CD4-positive, alpha-beta T cell treated with Interleukin-4 for 1 hour (primary cell): ENCODE measurements at places on chromosomes 1 and 21.

GRCh38 chr1:107963601-107964335 is 1.2 kb downstream of the VAV3 start:
- peak; percentile 69 for DNase-seq

DNA sequence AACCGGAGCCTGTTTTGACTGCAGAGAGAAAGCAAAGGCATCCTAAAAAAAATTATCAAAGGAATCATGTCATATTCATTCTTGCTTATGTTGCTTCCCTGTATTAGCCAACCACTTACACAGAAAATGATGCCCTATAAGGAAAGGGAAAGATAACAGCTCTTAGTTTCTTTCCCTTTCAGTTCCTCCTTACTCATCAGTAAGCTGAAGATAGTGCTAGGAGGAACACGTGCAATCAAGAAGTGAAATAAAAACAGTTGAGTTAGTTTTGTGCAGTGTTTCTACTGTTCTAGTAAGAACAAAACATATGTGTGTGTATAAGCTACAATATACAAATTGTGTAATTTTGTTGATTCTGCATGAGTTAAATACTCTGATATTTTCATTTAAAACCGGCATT is 45.3 kb upstream of the MTF2 start:
- DNase-seq = no peak

DNA sequence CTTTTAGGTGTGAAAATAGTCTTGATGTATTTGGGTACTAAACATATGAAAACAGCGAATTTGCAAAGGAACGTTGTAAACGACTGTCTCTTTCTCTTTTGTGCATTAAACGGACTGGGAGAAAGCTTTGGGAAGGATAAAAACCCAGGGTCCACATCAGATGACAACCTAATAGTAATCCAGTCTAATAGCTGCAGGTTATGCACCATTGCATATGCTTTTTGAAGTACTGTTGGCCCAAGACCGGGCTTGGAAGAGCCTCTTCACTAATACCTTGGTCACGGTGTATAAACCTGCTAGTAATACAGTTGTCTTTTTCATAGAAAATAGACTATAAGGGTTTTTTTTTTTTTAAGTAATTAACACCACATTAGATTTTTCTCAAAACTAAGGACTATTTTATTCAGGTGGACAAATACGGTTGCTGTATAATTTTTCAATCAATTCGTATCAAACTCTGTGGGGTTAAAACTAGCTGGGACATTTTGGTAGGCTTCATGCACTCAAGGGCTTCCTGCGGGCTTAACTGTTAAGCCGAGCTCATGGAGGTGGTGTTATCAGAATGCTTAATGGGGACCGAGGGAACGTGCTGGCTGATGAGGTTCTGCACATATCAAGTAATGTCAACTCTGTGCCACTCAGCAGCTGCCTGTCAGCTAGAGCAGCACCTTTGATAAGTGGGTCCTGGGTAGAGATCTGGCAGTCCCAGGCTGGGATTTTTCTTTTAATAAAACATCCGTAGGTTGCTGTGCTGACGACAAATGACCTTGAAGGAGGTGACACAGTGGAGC is 2.1 kb downstream of the RYR2 start:
- no peak for DNase-seq

DNA sequence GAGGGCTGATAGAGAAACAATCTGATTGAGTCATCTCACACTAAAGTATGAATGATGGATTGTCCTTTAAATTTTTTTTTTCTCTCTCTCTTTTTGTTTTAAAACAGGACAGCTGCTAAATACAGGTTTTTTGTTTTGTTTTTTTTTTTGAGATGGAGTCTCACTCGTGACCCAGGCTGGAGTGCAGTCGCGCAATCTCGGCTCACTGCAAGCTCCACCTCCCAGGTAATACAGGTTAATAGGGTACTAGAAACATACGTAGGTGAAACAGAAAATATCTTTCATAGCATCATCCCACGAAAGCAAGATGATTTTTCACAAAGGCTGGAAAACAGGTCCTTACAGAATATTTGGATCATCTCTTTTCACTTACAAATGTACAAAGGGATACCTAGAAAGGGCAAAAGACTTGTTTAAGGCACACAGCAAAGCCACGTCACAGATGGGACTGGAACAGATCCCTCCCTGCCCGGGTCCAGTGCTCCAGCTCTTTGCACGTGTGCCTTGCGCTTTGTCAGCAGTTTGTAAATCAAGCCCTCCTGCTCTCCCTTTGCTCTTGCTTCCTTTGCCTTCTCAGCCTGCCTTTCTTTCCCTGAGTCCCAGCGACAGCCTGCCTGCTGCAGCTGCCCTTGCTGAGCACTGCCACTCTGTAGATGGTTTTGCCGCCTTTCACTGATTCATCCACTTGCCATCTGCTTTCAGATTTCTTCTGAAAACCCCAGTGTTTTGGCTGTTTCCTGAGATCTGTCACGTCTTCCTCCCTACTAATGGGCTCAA is 171.3 kb upstream of the BEND5 start:
- DNase-seq = no peak

DNA sequence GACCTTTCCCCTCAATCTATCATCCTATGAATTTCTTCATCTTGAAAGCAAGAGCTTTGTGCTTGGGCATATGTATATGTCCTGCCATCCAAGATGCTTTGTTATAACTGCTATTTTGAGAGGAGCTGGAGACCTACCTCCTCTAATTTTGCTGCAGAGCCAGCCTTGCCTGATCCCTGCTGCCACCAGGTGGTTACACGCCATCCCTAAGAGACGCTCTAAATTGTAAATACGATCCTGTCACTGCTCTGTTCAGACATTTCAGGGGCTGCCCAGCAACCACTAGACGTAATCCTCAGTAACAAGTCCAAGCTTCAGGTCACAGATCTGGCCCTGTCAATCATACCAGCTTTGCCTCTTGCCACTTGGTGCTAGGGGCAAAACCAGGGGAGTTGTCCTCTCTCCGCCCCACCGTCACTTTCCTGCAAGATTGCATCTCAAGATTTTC is 32.9 kb downstream of the GPA33 start:
- no peak for DNase-seq

DNA sequence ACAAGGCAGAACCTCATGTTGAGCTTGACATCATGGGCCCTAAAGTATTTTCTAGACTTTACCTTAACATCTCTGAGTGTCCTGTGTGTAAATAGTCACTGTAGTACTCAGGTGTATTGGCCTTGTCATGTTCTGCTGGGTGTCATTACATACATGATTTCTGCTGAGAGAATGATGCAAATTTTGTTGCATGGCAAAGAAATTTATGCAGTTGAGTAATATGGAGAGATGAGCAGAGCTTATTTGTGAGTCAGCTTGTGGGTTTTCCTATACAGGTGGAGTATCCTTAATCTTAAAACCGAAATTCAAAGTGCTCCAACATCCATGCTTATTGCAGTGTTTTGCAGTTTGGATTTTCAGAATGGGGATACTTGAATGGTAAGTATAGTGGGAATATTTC is 36.6 kb downstream of the RGL1 start:
- DNase-seq = no peak

GRCh38 chr1:76381450-76382097 is 307.0 kb downstream of the ST6GALNAC3 start:
- no peak for DNase-seq

GRCh38 chr1:22665752-22666151 is 12.7 kb downstream of the C1QB start:
- DNase-seq = no peak

DNA sequence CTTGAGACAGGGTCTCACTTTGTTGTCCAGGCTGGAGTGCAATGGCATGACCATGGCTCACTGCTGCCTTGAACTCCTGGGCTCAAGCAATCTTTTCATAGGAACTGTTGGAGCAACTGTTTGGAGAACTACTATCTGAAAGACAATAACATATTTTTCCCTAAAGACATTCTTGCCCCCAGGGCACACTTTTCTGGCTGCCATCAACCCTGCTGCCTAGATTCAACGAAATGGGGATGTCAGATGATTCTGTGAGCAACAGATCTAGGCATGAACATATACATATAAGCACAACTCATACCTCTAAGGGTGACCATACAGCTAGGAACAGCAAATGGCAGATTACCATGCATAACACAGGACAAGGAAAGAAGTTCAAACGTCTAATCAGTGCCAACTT is 27.4 kb downstream of the JAK1 start:
- DNase-seq = no peak

- no peak for DNase-seq
Observed at GRCh38 chr1:88708011-88708410, 23.9 kb downstream of the PKN2 start.

- no peak for DNase-seq
Observed at GRCh38 chr1:27931759-27932158, 3.0 kb upstream of the SMPDL3B start.

DNA sequence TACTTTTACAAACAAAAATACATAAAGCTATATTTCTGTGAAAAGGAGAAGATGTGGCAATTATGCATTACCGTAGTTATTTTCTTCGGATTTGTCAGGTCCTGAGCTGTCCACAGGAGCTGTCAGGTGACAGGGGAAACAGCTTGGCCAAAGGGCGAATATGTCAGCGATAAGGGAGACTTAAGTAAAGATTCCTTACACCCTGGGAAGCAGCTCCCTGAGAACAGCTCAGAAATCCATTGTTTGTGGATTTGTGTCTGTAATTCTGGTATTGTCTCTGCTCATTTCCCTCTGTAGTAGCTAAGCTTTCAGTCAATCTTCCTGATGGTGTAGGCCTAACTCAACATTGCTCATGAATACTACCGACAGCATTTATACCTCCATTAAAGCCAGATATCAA is 7.1 kb upstream of the CD34 start:
- no peak for DNase-seq

DNA sequence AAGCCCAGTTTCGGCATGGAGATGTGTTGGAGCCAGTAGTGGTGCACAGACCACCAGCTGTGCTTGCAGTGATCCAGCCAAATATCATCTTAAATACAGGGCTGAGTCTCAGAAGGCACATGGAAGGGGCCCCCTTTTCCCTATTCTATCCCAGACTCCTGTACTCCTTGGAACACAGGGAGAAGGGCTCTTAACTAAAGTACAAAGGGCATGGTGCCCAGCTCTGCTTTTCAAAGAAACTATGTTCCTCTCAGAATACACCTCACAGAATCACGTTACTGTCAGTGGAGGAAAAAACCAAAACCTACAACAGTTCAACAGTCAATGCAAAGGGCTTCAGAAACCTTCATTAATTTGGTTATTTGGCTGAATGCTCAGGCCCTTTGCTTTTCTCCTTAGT is 180.6 kb upstream of the C1orf105 start:
- no peak for DNase-seq

- no peak for DNase-seq
Observed at GRCh38 chr1:41611932-41612450, 127.5 kb upstream of the EDN2 start.

DNA sequence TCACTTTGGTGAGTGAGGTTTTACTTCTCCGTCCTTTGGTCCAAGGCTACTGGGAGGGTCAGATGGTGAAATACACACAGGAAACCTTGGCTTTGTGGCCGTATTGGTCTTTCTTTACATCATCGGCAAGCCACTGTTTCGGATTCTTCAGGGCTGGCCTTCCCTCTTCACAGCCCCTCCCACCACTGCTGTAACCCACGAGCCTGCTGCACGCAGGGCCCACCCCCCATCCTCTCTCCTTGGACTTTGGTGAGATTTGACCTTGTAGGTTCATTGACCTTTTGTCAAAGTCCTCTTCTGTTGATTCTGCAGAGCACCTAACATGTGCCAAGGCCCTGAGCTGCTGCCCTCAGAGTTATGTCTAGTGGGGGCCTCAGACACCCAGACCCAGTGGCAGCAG is 328.6 kb downstream of the CAMTA1 start:
- DNase-seq = no peak

DNA sequence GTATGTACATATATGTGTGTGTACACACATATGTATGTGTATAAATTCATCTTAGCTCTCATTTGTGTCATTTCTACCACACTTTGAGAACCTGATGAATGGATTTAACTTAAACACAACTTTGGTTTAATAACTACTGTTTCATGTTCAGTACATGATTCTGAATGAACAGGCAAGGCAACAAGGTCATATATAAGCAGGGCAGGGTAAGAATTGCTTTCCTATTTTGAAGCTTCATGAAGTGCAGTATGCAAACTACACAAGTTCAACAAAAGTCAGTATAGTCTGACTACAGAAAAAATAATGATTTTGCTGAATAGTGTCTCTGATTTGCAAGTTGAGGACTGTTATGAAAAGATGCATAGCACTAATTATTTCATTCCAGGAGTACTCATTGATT is 127.6 kb downstream of the KCNK2 start:
- no peak for DNase-seq

- DNase-seq = no peak
Observed at GRCh38 chr1:20390589-20391331, 95.2 kb downstream of the CAMK2N1 start.

DNA sequence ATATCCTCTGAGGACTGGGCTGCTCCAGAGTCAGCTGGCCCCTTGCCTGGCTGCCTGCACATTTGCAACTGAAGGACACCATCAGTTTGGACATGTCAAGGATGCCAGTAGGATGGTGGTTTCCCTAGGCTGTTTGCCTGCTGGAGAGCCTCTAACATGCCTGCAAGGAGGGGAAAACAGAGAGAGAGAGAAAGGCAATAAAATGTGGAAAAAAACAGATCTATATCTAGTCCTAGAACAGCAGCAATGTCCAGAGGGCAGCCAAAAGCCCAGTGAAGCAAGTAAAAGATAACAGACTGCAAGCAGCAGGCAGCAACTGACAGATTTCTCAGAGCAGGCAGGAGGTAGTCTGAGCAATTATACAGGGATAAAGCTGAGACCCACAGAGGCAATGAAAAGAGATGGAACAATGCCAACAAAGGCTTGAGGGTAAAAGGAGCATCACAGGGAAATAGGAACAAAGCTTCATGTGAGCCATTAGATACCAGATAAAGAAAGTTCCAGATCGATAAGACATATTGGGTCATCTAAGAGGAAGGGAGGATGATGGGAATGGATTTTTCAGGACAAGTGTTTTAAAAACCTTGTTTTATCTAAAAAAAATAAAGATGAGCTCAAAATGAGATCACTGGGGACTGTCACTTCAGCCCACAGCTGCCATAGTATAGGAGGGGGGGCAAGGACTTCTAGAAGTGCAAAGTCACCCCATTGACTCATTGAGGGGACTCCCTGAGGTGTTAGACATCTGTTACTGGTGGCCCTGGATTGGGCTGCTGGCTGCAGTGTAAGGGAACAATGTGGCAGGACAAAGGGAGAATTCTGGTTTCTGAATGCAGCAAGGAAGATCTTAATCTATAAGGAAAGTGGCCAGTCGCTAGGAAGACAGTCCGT is 38.6 kb upstream of the GADD45A start:
- DNase-seq = no peak

DNA sequence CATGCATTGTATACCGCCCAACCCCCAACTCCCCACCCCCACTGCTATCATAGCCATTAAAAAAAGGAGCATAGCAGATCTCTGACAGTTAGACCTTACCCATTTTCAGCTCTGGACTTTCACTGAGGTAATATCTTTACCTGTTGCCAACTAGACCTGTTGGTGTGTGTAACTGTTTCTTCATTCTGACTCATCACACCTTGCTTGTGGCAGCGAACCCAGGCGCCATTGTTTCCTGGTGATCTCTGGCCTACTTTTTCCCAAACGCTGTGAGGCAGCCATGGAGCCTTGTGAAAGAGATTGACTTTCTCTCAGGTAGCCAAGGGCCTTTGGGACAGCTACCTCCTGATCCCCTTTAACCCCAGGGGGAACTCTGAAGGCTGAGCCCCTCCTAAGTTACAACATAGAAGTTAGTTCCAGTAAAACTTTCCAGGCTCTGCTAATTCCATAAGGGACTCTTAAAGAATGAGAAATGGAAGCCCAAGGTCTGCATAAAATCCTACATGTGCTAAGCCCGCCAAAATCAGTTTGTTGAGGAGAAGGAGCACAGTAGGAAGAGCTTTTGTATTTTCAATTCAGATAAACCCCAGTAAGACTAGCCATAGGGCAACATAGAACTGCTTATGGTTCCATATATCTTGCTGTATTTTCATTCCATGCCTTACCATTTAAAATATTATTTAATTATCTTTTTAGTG is 196.1 kb upstream of the CAMK1G start:
- no peak for DNase-seq
